ENCODE measurements at places on chromosomes 4 and X.

- DNase-seq, result no peak
Measured at GRCh38 chrX:117987373-117987772, 129.2 kb downstream of the KLHL13 start.

DNA sequence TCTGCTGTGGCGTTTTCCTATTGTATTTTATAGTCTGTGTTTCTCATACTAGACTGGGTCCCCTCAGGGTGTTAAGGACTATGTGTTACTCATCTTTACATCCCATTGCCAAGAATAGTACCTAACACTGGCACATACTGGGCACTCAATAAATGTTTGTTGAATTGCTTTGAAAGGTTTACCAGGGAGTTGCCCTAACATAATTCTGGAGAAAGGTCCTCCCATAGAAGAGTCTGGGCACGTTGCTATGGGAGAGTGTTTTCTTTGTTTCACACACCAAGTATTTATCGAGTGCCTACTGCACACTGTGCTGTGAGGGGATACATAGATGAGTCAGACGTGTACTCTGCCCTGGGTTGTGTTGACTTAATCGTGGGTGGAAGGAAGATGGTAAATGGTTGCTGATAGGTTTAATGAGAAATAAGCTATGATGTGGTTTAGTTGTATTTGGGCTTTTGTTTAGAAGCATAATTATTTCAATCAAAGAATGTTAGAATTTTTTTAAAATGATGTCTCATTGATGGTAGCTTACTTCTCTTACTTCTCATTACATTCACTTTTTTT is 42.9 kb downstream of the AFF1 start:
- DNase-seq, result no peak

DNA sequence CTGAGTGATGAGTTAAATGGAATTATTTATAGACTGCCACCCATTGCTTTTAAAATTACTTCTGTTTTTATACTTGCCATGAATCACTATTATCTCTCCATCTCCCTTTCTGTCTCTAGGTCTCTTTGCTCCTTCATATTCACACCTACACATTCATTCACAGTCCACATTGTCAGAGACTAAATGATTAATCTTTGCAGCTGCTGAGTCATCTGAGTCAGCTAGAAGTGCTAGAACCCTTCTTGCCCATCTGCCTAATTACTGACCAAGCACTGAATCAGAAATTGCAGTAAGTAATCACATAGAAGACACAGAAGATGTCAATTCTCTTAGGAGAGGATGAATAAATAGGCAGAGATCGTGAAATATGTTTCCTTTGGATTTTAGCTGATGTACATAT is 31.6 kb upstream of the RPS6KA6 start:
- no peak for DNase-seq

DNA sequence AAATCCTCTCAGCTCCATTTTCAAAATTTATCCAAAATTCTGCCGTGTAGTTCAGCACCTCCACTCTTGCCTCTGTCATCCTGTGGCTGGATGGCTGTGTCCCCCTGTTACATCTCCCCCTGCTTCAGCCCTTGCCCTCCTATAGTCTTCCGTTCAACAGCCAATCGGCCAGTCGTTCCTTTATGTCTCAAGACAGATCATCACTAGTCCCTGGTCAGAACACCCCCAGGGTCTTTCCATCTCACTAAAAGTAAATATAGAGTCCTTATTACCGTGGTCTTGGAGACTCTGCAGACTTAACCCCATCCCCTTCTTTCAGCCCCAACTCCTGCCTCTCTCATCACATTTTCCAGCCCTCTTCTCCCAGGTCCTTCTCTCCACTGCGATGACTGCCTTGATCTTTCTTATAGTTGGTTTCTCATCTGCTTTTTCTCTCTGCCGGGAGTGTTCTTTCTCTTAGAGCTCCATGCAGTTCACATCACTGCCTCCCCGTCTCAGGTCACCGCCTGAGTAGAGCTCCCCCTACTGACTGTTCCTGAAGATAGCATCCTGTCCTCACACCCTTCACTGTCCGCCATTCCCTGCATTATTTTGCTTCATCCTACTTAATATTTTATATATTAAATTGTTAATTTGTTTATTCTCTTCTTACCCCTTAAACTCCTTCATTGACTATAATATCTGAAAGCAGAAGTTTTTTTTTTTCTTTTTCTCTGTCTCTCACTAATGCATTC is 736.9 kb upstream of the MAGEB2 start:
- no peak for DNase-seq

DNA sequence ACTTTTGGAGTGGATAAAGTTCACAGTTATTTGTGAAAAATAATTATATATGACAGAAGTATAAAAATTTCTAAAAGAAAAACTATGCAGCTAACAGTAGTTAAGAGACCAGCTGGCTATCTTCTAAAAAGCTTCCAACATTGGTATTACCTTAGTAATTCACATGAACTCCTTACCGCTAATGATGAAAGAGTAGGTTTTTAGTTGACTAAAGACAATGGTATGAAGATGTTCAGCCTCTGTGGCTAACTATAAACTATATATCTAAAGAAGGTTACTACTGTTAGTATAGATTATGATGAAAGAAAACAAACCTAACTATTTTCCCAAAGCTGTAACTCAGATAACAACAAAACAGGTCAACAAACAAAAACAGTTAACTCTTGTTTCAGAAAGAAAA is 10.4 kb downstream of the CCNI start:
- no peak for DNase-seq

DNA sequence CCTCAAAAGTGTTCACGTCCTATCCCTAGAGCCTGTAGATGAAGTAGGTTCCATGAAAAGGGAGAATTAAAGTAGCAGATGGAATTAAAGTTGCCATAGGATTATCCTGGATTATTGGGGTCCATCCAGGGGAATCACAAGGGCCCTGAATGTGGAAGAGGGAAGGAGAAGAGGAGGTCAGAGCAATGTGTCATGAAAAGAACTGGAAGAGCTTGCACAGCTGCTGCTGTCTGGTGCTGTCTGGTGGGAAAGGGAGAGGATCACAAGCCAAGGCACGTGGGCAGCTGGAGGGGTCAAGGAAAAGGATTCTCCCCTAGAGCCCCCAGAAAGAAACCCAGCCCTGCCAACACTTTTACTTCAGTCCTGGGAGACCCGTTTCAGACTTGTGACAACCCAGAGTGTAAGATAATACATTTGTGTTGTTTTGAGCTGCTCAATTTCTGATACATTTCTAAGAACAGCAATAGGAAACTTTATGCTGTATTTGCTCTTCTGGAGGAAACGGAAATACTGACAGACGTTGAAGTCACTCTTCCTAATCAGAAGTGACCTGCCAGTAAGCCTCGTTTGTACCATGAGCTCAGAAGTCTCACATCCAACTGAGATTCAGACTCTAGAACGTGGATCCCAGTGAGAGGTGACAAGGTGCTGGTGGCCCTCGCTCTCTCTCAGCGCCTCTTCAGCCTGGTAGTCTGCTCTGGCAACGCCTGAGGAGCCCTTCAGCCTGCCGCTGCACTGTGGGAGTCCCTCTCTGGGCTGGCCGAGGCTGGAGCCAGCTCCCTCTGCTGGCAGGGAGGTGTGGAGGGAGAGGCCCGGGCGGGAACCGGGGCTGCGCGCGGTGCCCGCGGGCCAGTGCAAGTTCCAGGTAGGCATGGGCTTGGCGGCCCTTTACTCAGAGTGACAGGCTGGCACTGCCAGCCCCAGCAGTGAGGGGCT is 34.7 kb upstream of the ENPP6 start:
- DNase-seq, result no peak

- no peak for DNase-seq
Measured at GRCh38 chr4:39846705-39847104, 131.0 kb downstream of the PDS5A start.

- DNase-seq, result no peak
Measured at GRCh38 chrX:43064096-43064495, 286.1 kb upstream of the PPP1R2C start.

DNA sequence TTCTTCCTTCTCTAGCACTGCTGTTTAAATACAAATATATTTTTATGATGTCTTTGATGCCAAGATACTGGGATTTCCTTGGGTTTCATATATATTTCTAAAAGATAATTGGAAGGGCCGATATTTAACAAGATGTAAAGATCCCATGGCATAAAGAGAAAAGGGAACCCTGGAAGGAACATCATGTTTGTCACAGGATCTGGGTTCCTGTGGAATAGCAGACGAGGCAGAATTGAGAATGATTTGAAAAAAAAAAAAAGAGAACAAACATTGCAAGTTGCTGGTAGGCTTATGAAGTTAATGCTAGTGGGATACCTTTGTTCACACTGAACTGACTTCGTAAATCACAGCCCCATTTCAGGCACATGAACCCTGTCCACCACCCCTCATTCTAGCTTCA is 33.6 kb downstream of the RASSF6 start:
- no peak for DNase-seq

- DNase-seq, result no peak
Measured at GRCh38 chr4:3475713-3476260, 12.7 kb downstream of the DOK7 start.

DNA sequence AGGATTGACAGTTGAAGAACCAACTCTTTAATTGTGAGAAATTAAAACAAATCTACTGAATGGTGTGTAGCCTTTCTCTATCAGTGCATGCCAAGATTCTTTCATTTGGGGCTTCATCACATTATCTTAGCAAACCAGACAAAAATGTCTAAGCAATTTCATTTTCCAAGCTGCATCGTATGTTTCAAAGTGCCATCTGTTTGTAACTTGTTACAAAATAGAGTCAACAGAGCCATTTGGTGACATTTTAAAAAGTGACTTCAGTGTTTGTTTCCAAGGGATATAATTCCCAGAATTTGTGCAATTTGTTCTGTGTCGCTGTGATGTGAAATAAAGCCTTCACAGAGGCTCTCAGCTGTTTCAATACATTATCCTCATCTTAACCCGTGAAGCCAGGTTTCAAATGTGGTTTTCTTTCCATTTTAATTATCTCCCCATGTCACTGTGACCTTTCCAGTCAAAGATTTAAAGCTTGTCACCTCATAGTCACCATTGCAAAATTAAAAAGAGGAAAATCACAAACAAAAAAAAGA is 46.0 kb upstream of the C1QTNF7 start:
- DNase-seq, result no peak

- DNase-seq, result no peak
Measured at GRCh38 chrX:53584891-53585290, 101.6 kb downstream of the HUWE1 start.

GRCh38 chrX:16842684-16843083 is 27.5 kb downstream of the RBBP7 start:
- DNase-seq, result no peak

GRCh38 chr4:81256059-81256970 is 41.3 kb upstream of the PRKG2 start:
- no peak for DNase-seq

DNA sequence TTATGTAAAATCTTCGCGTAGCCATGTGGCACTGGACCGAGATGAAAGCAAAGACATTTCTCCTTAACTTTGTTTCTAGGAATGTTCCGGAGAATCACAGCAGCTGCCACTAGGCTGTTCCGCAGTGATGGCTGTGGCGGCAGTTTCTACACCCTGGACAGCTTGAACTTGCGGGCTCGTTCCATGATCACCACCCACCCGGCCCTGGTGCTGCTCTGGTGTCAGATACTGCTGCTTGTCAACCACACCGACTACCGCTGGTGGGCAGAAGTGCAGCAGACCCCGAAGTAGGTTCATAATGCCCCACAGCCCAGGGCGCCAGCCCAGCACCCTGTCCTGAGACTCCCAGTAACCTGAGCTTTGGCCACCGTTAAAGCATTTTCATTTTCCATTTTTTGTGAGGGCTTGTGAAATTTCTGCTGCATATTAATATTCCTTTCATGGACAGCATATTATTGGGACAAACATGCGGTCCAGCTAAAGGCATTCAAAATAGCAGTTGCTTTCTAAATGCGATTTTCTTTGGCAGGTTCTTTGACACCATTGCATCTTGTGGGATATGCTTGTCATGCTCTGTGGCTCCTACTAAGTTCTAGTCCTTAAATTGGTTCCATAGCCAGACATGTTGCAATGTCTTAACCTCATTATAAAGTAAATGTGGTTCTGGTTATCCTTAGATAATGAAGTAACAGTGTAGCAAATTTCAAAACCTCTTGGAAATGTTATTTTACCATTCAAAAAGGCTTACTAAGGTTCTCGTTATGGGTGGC is 49.1 kb upstream of the MSANTD1 start:
- no peak for DNase-seq

DNA sequence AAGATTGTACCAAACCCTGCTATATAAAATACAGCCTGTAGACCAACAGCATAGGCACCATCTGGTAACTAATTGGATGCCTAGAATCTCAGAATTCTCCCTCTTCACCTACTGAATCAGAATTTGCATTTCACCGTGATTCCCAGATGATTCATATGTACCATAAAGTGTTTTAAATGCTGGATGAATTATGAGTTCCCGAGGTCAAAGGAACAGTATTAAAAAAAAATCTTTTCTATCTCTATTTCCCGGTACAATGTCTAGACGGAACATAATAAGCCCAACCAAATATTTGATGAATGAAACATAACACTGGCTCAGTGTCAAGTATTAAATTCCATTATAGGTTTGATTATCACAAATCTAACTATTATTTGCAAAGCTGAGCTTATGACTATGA is 280.0 kb downstream of the ANKRD50 start:
- DNase-seq, result no peak

GRCh38 chr4:121773883-121774282 is 8.9 kb upstream of the SMIM43 start:
- DNase-seq, result no peak

GRCh38 chr4:154944996-154945395 is 163.9 kb downstream of the RBM46 start:
- no peak for DNase-seq

DNA sequence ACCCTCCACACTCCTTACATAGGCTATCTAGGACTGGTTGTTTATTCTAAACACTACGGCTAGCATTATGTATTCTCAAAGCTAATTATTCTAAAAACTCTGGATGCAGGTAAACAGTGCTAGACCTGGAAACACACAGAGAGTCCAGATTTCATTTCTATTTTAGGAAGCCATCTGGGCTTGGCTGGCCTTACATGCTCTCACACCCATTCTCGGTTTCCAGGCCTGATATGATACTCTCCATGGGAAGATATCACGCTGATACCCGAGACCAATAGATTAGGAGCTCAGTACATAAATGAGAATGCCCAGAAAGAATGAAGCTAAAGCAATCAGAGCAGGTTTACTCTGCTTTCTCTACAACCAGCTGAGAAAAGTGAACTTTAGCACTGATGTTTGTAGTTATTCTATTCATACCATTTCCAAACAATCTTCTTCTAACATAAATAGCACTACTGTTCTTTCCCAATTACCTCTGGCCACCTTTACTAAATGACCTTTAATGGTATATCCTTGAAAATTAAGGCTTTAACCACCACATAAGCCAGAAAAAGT is 973.3 kb downstream of the PCDH18 start:
- DNase-seq, result no peak

GRCh38 chr4:35963974-35964515 is 280.3 kb downstream of the ARAP2 start:
- DNase-seq, result no peak

DNA sequence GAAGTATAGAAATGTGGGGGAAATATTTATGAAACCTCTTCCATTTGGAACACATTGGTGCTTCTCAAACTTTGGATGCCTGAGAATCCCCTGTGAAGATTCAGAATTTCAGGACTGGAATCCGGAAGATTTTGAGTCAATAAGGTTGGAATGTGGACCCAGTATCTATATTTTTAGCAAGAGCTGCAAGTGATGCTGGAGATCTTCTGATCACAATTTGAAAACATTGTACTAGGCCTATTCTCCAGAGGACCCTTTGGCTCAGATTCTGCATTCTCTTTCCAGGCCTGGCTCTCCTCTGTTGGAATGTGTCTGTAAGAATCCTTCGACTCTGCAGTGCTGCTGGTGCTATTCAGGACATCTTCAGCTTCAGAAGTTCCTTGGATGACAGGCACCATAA is 2.4 kb upstream of the PKD2 start:
- no peak for DNase-seq
